ENCODE measurements at places on chromosomes 6 and 20.

DNA sequence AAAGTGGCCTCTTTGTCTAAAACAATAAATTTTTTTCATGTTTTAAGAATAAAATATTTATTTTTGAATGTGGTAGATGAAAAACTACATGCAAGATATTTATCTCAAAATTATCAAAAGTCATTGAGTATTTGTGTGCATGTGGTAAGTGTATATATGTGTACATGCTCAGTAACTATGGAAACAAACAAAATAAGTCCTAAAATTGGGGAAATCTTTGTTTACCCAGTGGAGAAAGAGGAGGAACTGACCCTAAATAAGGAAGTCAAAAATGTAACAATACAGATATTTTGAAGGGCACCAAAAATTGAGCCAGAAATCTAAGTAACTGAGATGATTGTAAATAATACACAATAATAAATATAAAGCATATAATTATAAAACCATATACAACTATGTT lies 639.2 kb downstream of the MAFB start:
- DNase-seq: no peak

- DNase-seq: no peak
Observed at GRCh38 chr6:50213146-50213545, 163.4 kb upstream of the DEFB112 start.

DNA sequence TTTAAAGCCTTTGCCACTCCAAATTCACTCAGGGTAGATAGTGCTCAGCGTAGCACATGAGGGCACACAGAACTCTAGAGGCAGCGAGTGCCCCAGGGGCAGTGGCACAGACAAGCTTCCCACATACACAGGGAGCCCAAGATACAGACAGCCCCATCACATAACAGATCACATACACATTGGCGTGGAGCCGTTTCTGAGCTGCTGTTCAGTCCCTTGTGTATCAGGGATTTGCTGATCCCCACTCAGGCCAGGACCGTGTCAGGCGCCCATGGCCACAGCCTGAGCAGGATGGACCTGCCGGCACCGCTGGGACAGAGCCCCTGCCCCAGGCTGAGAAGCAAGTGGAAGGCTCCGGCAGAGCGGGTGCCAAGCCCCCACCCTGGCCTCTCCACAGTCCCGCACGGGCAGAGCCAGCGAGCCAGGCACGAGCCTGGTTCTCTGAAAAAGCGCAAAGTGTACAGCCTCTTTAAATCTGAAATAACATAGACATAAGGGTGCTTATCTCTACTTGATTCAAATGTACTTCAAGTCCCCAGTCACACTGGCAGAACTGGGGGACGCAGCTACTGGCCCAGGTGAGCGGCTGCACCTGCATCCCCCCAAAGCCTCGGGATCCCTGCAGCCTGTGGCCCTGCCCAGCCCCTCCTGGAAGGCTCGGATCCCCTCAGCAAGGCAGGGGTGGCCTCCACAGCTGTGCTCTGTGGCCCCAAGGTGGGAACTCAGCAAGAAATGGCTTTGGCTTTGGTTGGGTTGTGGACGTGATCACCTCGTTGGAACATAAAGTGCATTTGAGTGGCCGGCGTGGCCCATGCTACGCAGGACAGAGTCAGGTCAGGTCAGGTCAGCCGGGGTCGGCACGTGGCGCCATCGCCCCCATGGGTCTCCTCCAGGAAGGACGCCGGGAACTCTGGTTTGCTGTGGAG lies 231.3 kb downstream of the ERMARD start:
- DNase-seq: no peak

DNA sequence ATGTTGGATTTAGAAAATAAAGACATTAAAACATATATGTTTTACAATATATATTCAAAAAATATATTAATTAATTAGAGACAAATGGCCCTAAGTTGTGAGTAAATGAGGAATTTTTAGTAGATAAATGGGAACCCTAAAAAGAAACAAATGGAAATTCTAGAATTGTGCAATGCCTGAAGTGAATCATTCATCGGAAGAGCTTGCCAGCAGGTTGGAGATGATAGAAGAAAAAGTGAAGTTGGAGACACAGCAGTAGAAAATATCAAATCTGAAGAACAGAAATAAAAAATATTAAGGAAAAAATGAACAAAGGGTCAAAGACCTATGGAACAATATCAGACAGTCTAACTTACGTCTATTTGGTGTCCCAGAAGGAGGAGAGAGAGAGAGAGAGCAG lies 109.4 kb upstream of the NEDD9 start:
- no peak for DNase-seq

DNA sequence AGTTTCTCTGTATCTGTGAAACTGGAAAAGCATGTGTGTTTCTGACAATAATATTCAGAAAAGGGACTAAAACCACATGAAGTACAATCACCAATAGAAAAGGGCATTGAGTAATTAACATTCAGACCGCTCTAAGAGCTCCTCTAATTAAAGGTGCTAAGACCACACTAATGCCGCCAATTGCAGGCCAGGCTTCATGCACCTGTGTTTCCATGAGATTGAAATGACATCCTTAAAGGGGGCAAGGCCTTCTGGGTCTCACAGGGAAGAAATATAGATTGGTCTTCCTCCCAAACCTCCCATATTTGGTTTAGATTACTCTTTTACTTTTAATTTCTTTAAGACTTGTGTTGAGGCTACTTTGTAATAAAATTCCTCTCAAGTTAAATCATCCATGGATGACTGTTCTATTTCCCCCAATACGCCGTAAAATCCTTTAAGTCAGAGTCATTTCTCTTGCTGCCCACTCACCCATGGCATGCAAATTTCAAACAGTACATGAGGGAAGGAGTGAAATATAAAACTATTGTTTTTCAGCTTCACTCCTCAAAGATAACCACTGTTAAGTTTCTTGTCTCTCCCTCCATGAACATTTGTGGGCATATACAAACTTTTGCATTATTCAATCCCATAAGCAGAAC lies 110.6 kb downstream of the UBE3D start:
- DNase-seq: no peak

- DNase-seq: peak; percentile 46
Observed at GRCh38 chr6:4316867-4317400, 181.6 kb upstream of the ECI2 start.

Data from DMS53 (cell line).